ENCODE measurements at places on chromosomes 6 and 20.
A peak's percentile ranks its signal among the peaks of the same experiment; 100 is the strongest.

- DNase-seq = no peak
Observed at GRCh38 chr6:39313526-39314272, 520 bp downstream of the KCNK17 start.

- no peak for DNase-seq
Observed at GRCh38 chr20:63508072-63508768, 9.3 kb upstream of the EEF1A2 start.

GRCh38 chr20:3932681-3933080 is 43.5 kb downstream of the PANK2 start:
- DNase-seq = no peak

DNA sequence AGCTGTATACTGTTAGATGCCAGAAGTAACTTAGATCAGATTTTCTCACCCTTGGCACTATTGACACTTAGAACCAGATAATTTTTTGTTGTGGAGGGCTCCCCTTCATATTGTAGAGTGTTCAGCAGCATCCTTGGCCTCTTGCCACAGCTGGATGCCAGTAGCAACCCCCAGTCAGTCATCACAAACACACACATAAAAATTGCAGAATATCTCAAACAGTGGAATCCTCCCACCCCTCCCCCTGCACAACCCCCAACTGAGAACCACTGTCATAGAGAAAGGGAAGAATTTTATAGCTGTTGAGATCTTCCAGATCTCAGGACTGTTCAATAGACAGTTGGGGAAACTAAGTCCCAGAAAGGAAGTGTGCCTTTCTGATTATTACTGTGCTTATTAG is 81.2 kb upstream of the VSTM2L start:
- DNase-seq = no peak

- DNase-seq = no peak
Observed at GRCh38 chr6:25004357-25004756, 68.6 kb upstream of the RIPOR2 start.

- no peak for DNase-seq
Observed at GRCh38 chr20:5080384-5080877, 39.3 kb downstream of the PCNA start.

- DNase-seq = no peak
Observed at GRCh38 chr6:158607411-158608170, 37.0 kb downstream of the DYNLT1 start.

DNA sequence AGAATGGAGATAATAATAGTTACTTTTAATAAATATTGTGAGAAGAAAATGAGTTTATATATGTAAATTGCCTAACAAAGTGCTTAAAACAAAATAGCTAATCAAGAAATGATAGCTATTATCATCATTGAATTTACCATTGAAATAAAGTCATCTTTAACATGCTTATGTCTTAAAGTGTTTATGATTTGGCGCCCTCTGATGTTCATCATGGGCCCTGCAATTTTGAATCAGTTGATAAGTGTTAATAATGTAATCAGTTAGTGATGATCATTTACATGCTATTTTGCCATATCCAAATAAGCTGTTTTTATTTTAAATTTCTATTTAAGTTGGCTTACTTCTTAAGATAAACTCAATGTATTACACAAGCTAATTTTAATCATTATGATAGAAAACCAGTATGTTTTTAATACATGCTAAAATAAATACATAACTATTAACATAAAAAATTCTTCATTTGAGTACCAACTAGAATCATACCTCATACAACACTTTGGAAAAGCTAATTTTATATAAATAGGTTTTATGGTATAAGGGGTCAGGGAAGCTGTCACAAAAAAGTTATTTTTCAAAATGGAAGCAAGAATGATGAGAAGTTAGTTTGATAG is 39.2 kb upstream of the TPD52L1 start:
- peak; percentile 5 for DNase-seq

DNA sequence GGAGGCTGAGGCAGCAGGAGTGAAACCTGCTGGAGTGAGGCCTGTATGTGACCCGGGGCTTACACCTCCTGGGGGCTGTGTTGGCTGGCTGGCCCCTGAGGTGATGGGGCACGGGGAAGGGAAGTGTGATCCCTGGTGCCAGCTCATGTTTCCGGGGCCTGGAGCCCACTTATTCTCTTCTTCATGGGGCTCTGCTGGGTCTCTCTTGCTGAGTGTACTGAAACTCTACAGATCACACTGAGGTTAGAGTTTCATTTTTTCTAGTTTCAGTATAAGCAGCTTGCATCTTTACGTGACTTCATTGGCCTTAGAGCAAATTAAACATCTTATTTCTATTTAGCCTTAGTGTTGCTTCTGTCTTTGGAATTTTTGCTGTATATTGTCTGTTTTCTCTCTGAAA is 96.2 kb downstream of the ANKS1A start:
- no peak for DNase-seq

DNA sequence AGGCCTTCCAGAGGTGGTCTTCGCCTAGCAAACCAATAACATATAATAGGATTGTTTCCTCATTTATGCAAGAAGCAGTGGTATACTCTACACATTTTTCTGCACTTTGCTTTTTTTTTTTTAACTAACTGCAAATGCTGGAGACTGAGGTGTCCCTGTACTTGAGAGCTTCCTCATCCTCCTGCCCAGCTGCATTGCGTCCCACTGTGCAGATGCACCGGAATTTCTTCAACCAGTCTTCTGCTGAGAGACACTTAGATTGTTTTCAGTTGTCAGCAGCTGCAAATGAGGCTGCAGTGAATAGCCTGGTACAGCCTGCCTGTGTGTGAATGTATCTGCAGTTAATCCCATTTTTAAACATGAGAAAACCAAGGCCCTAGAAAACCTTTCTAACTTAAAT is 11.5 kb downstream of the FGD2 start:
- DNase-seq = no peak

GRCh38 chr20:46826343-46826984 is 68.2 kb upstream of the EYA2 start:
- no peak for DNase-seq

- no peak for DNase-seq
Observed at GRCh38 chr20:8228315-8228714, 96.2 kb downstream of the PLCB1 start.

DNA sequence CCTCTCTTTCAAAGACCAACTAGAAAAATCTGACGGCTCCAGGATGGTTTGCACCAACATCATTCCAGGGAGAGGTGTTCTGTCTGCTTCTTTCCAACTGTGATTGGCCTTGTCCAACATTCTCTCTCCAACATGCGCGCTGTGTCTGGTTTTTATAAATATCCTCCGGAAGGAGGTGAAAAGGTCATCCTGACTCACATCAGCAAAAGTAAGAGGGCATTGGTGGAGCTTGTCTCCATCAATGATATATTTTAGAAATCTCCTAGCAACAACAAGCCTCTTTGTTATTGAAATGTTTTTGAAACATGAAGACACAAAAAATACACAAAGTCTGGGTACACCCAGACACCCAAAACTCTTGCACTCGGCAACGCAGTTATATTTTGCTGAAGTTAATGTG is 475.3 kb upstream of the JARID2 start:
- no peak for DNase-seq

DNA sequence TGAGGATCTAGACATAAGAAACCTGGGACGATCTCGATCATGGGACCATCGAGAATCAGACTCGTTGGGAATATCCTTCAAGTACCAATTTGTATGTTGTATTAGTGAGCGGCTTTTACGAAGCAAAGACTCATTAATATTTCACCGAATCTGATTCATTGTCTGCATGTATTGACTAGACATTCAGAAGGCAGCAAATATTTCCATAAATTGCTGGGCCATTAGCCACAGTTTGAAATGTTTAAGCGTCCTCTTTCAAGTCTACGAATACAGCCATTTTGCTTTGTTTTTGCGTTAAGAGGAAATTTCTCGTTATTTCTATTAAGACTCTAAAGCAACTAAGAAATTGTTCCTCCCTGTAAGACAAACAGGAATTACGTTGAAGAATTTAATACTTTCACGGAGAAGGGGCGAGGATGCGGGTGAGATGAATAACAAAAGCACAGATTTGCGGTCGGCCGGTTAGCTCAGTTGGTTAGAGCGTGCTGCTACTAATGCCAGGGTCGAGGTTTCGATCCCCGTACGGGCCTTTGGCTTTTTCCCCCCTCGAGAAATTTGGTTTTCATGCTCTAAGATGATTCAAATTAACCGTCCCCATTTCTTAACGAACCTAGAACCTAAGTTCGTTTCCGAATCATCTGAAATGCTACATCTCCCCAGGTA is 18.5 kb downstream of the POM121L2 start:
- no peak for DNase-seq

DNA sequence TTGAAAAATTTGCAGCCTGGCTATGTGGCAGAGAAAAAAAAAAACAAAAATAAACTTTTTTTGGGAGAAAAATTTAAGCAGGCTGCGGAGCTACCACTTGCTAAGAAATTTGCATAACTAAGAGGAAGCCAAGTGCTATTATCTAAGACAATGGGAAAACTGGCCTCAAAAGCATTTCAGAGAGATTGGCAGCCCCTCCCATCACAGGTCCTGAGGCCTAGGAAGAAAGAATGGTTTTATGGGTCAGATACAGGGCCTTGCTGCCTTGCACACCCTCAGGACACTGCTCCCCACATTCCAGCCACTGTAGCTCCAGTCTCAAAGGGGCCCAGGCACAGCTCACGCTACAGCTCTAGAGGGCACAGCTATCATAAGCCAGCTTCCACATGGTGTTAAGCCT is 777.9 kb downstream of the TENT5A start:
- DNase-seq = no peak

DNA sequence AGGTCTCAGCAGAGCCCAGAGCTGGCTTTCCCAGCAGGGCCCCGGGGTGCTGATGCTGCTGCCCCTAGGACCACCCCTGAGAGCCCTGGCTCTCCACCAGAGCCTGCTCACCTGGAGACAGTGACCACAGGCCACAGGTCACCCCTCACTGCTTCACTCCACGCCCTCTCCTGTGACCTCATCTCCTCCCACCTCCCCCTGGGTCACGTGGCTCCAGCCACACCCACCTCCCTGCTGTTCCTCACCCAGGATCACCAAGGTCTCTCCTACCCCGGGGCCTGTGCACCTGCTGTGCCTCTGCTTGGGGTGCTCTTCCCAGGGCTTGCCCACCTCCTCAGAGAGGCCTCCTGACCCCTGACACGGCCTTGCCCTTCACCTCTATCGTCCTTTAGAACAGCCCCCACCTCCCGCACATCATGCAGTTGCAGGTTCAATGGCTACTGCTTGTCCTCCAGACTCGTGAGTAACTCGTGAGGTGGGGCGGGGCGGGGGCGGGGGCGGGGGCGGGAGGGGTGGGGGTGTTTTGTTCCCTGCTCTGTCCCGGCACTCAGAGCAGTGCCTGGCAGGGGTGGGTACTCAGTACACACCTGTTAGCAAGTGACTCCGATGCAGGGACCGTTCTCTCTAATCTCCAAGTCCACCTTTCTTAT is 468.0 kb downstream of the PREX1 start:
- DNase-seq = no peak

Measured in activated effector memory CD4-positive, alpha-beta T cell treated with Interleukin-2 at 50 U/mL for 16 hours (primary cell).